ENCODE measurements at places on chromosomes 11 and 22.

DNA sequence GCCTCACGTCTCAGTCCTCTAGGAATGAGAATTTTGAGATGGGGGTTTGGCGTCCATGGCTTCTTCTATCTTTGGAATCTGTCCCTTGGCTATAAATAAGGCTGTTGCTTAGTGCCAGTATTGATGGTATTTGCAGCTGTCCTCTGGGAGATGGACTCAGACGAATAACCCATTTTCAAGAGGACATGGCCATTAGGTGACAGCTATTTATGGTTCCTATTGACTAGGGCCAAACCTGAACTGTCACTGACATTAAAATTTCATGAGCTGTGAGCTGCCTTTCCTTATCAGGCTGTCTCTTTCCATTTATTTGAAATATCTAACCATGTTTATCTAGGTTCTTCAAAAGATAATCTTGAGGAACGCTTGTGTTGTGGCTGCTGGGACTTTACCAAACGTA, 92.7 kb downstream of the NAV2 start:
- DNase-seq = no peak

DNA sequence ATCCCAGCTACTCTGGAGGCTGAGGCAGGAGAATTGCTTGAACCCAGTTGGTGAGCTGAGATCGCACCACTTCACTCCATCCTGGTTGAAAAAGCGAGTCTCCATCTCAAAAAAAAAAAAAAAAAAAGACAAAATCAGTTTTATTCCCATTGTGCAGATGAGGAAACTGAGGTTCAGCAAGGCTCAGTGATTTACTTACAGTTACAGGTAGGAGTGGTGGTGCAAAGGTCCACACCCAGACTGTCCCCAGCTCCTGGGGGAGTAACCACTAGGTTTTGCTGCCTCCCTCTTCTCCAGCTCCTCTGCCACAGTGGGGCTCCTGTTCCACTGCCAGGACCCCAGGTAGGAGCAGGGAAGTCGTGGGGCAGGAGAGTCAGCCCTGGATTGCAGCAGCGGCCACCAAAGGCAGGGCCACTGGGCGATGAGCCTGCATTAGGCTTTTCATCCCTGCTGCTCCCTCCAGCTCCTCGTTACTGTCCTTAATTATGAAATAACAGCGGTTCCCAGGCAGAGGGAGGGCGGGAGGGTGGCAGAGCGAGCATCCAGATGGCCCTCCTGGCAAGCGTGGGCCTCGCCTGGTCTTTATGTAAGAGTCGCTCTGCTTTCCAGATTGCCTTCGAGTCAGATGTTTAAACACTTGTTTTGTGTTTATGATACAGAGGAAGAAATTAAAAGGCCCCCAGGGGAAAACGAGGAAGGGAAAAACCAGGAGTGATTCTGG, 15.5 kb upstream of the RASD2 start:
- DNase-seq = no peak

DNA sequence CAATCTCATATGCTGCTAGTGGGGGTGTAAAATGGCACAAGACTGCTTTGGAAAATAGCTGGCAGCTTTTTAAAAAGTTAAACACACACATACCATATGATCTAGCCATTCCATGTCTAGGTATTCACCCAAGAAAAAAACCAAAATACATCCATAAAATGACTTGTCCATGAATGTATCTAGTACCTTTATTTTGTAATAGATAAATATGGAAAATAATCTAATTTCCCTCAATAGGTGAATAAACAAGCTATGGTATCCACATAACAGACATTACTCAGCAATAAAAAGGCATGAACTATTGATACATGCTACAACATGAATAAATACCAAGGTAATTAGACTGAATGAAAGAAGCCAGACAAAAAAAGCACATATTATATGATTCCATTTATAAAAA, 22.9 kb downstream of the RNF141 start:
- no peak for DNase-seq

- no peak for DNase-seq
Measured at GRCh38 chr11:20064961-20065405, 95.3 kb downstream of the DBX1 start.

GRCh38 chr11:65862941-65863888, 3.0 kb downstream of the MUS81 start:
- DNase-seq = no peak

DNA sequence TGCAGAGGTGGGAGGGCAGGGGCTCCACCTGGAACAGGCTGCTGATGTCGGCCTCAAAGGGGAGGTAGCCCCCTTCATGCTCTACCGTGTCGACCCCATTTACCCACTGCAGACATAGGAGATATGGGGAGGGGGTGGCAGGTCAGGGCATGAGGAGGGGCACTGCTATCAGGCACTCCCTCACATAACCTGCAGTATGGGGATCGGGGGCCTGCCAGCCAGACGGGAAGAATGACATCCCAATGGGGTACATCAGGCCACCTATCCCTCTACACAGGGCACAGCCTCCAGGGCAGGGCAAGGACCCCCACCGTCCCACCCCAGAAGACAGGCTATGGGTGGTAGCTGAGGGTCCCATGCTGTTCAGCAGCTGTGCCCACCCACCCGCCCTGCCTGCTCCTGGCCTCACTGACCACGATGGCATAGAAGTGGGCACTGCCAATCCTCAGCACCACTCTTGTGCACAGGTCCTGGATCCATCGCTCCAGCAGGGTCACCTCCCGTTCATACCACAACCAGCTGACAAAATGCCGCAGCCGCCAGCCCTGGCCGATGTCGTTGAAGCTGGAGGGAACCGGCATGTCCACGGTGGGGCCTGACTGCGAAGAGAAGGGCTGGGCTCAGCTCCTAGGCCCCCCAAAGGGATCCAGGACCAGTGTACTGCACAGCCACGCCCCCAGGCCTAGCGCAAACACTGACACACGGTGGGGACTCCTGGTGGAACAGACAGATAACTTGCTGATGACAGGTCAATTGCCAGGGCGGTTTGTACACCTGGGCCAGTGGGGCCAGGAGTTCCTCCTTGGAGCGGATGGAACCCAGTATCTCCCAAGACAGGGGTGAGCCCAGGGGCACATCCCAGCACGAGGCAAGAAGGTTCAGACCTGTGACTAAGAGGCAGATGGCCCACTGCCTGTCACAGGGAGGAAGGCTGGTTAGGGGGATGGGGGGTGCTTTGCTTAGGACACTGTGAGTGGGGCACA, 24.1 kb downstream of the RGL4 start:
- DNase-seq = no peak

DNA sequence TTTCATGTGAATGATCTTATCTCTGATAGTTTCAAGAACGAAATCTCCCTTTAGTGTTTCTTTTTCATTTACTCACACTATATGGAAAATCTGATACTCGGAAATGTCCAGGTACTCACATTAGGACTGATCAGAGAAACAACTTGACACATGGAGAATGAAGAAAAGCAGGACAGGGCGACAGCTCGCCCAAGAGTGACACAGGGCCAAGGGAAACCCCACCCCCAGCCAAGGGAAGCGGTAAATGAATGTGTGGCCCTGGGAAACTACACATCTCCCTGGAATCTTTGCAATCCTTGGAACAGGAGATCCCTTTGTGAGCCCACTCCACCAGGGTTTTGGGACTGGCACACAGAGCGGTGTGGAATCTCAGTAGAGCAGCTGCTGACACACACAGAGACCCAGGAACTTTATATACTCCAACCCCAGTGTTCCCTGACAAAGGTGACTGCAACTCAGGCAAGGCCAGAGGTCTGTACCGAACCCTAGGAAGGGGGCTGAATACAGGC, 303.7 kb upstream of the ARHGAP42 start:
- no peak for DNase-seq

DNA sequence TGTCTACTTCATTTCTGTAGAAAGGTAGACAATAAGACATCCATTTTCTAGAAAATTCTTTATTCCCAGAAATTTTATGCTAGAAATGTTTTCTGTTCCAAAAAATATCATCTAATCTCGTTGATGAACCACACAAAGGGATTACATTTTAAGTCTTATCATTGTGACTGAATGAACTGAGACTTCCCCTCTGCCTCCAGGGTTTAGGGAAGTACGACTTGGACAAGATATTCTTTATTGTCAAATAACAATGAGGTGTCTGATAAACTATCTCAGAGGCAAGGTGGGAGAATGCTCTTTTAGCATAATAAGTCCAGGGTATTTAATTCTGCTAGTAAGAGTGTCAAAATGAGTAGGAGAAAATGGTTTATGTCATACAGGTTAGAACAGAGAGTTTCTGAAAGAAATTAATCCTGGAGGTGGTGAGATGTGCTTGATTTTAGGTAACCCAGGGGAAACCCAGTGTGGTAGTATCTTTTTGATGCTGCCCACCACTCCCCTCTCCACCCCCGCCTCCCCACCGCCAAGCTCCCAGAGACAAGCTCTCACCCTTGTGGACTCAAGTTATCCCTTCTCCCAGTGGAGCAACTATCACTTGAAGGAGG, 100.6 kb downstream of the CD44 start:
- no peak for DNase-seq

DNA sequence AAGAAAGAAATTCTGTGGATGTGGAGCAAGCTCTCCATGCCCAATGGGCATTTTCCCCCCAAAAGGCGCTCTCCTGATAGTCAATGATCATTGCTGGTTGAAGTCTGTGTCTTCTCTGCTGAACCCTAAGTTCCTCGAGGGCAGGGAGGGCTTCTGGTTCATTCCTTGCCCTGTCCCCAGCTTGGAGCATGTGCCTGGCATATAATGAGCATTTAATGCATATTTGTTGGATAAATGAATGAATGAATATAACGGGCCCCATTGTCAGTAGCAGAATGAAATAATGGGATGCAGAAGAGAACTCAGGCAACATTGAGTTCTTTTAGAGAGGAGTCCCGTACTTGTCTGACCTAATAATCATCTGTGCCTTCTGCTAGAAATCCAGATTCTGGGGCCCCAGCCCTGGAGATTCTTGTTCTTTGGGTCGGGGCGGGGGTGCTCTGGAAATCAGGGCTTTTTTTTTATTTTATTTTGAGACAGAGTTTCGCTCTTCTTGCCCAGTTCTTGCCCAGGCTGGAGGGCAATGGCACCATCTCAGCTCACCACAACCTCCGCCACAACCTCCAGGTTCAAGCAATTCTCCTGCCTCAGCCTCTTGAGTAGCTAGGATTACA, 64.4 kb downstream of the CD82 start:
- no peak for DNase-seq

DNA sequence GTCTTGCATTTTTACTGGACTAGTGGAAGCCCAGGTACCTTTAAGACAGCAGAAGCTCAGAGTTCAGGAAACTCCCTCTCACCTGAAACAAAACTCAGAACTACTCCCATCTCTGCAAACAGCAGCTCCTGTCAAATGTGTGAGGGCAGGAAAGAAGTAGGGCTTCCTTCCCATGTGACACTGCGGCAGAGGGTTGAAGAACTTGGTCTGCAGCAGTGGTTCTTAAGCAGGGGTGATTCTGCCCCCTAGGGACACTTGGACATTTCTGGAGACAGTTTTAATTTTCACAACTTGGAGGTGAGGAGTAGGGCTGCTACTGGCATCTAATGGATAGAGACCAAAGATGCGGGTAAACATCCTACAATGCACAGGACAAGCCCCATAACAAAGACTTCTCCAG, 63.4 kb downstream of the RCN1 start:
- DNase-seq = no peak

GRCh38 chr22:35437049-35437448, 37.1 kb downstream of the MCM5 start:
- no peak for DNase-seq

DNA sequence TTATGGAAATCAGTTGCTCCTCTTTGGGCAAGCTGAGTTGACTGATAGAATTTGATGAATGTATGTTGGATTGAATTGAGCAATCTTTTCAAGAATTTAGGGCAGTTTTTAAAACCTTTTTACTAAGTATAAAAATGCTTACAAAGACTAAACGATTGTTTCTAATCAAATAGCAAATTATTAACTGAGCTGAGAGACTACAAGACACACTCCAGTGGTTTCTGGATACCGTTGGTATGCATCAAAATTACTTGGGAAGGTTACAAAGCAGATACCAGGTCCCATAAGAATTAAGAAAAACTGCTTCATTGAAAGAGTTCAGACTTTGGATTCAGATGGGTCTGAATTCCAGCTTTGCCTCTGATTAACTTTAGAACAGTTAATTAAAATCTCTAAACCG, 721.4 kb downstream of the FAM181B start:
- no peak for DNase-seq

DNA sequence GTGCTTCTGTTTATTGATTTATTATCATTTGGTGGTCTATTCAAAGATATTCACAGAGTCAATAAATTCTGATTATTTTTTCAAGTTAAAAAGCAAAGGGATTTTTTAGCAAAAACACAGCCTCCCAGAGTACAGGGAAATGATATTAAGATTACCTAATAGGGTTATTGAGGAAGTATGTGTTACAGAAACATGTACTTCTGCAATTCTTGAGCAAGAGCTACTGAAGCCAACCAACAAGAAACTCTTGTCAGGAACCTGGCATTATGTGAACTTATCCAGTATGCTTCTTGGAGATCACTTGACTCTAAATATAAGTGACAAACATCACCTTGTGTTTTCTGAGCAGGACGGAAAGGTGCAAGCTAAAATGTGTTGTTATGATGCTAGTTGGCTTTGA, 42.0 kb upstream of the CARD18 start:
- no peak for DNase-seq

GRCh38 chr22:19905347-19906276, 36.0 kb upstream of the COMT start:
- no peak for DNase-seq

GRCh38 chr22:17268501-17269223, 49.4 kb upstream of the ADA2 start:
- DNase-seq = no peak

- no peak for DNase-seq
Measured at GRCh38 chr11:28133146-28133545, 25.0 kb downstream of the METTL15 start.

- DNase-seq = no peak
Measured at GRCh38 chr11:70066628-70067027, 11.5 kb upstream of the ANO1 start.

DNA sequence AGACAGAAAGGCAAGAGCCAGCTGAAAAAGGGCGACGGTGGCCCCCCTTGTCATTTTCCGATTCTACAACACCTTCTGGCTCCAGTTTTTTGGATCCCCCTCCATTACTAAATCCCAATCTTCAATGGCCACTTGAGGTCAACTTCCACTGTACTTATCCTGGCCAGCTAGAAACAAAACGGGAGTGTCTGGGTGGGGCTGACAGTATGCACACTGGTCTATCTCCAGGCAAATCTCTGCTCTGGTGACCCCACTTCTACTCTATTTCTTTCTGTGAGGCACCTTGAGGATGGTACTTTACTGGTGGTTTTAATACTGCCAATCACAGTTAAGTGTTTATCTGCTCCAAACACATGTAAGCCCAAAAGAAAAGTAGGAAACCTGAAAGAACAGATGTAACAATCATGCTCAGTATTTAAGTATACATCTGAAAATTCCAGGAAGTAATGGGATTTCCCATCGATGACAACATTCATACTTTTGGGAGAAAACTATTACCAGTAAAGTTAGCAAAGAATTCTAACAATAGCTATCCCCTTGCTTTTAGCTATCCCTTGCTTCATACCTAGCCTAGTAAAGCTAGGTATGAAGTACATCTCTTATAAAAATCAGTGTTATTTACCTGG, 16.0 kb downstream of the CDON start:
- no peak for DNase-seq

- no peak for DNase-seq
Measured at GRCh38 chr11:73072935-73073481, 69.1 kb downstream of the FCHSD2 start.

GRCh38 chr22:33105501-33105911, 47.3 kb upstream of the SYN3 start:
- DNase-seq = no peak
